ENCODE measurements at places on chromosomes 11 and 22. TPM values are rescaled to one million over a fixed set of nuclear protein-coding genes. Genes with fewer than 3 reads are reported as not detected.

SHANK2 gene
- 0.60 TPM for total RNA-seq

NCR3LG1 gene
- total RNA-seq = 2.6 TPM

SRPRA gene
- total RNA-seq = 176 TPM

MMP1 gene
- total RNA-seq = not detected

SMTNL1 gene
- total RNA-seq = not detected

UBQLNL gene
- total RNA-seq = 0.47 TPM

MOGAT2 gene
- total RNA-seq = 0.23 TPM

FJX1 gene
- not detected for total RNA-seq

OR2AG1 gene
- not detected for total RNA-seq

DYNC2H1 gene
- 3.1 TPM for total RNA-seq

PITPNM1 gene
- 167 TPM for total RNA-seq

OR51B5 gene
- total RNA-seq = 0.45 TPM

TEX54 gene
- total RNA-seq = not detected

IGLL1 gene
- total RNA-seq = 0.64 TPM

DMC1 gene
- total RNA-seq = 0.66 TPM

ZNRD2 gene
- total RNA-seq = 34.5 TPM

- H3K4me1 ChIP-seq = peaks cover 67% of the 10 kb centered on the region
- peak; percentile 55 for DNase-seq
- peak within 1 kb of the TSS; percentile 92 for H3K27ac ChIP-seq
- H3K27me3 ChIP-seq = no peaks in the 10 kb centered on the region
- H3K36me3 ChIP-seq = peaks cover 4% of the 10 kb centered on the region
Measured at GRCh38 chr11:67504950-67505581, at the start of gene PITPNM1. TSS of gene PITPNM1 (minus strand) at chr11:67505363. CDS start at chr11:67504180, 1,183 bp downstream.

- DNase-seq = peak; percentile 36
- H3K4me3 ChIP-seq = no peak overlapping the region
- H3K4me1 ChIP-seq = peaks cover 2% of the 10 kb centered on the region
- H3K27ac ChIP-seq = no peak overlapping the region
- H3K36me3 ChIP-seq = no peaks in the 10 kb centered on the region
Measured at GRCh38 chr11:77046060-77046501, 11.9 kb downstream of the B3GNT6 start.

DNA sequence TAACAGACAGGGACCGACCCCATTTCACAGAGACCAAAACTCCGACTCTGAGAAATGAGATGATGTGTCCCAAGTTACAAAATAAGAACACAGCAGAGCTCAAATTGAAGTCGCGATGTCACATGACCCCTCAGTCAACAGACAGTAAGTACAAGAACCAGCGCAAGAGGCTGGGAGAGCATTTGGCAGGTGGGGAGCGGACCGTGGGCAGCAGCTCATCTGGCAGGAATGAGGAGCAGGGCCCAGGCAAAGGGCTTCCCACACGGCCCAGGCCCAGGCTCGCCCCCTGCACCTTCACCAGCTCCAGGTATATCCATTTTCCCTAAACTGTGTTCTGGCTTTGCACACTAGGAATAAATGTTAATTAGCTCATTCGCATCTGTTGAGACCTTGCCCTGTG is 34.3 kb downstream of the SCUBE1 start:
- H3K36me3 ChIP-seq = no peaks in the 10 kb centered on the region
- DNase-seq = no peak
- H3K4me1 ChIP-seq = no peaks in the 10 kb centered on the region
- H3K27ac ChIP-seq = no peak overlapping the region

GRCh38 chr11:10407055-10407454 is 48.0 kb upstream of the AMPD3 start:
- no peaks in the 10 kb centered on the region for H3K27me3 ChIP-seq
- no peaks in the 10 kb centered on the region for H3K36me3 ChIP-seq
- H3K4me3 ChIP-seq = no peak overlapping the region

DNA sequence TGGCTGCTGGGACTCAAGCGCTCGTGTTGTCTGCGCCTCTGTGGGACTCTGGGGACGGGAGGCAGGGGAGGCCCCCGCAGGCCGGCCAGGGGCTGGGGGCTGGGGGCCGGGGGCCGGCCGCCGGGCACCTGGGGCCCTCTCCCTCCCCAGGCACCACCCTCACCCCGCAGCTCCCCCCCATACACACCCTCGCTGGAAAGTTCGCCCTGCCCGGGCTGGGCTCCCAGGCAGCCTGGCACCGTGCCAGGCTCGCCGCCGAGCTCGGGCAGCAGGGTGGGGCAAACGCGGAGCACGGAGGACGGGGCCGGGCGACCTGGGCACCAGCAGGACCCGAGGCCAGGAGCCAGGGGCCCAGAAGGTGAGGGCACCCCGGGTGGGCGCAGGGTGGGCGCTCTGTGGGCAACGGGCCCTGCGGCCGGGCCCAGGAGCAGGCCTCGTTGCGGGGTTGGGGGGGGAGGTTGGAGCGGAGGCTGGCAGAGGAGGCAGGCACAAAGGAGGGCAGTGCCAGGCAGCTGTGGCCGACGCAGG is 76.7 kb upstream of the WNT7B start:
- peak overlapping the region; percentile 78 for H3K27ac ChIP-seq
- peak overlapping the region; percentile 17 for H3K4me3 ChIP-seq
- no peaks in the 10 kb centered on the region for H3K27me3 ChIP-seq
- peak; percentile 39 for DNase-seq
- H3K4me1 ChIP-seq = no peaks in the 10 kb centered on the region

DNA sequence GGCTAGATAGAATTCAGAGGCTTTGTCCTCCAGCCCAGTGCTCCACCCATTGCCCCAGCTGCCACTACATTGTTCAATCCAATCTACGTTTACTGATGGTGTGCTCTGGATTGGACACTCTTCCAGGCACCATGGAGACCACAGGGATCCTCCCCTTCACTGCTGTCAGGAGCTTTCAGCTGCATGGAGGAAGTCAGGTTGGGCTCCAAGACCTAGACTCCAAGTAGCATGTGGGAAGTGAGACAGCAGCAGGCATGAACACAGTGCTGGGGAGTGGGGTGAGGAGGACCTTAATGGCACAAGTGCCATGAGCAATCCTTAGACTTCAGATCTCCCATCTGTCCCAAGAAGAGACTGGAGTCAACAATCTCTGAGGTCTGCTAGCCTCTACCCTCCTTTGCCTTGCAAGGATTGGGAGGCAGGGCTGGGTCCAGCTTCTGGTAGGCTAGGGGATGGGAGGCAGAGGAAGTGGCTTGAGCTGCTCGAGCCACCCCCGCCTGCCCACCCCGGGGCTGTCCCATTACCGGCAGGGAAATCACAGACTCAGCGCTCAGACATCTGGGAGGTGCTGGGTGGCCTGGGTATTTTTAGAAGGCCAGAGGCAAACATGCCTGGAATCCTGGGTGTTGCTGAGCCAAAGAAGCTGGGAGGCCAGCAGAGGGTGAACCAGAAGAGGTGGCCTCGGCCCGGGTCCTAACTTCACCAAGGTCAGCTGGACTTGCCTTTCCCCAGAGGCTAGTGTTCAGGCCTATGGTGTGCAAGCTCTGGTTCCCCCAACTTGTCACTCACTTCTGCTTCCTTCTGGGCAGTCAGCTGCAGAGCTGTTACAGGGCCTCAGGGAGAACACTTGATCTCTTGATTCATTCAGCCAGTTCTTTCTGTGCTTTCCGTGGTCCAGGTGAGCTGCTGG is 15.2 kb upstream of the FCHSD2 start:
- H3K36me3 ChIP-seq = no peaks in the 10 kb centered on the region
- H3K4me1 ChIP-seq = peaks cover 51% of the 10 kb centered on the region

DNA sequence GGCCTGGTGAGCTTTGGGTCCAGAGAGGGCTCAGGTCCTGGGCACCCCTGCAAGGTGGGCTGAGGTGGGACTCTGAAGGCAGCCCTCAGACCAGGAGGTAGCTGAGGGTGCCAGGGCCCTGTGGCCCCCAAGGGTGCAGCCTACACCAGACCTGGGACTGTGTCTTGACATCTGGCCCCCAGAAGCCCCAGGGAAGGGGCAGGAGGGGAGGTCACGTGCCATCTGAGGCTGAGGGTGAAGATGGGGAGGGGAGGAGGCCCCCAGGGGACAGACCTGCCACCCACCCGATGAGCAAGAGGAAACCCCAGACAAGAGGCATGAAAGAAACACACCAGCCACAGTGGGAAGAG is 520.2 kb downstream of the BRD1 start:
- no peak overlapping the region for H3K27ac ChIP-seq
- H3K27me3 ChIP-seq = peaks cover 51% of the 10 kb centered on the region
- no peaks in the 10 kb centered on the region for H3K36me3 ChIP-seq
- H3K4me1 ChIP-seq = peaks cover 8% of the 10 kb centered on the region

DNA sequence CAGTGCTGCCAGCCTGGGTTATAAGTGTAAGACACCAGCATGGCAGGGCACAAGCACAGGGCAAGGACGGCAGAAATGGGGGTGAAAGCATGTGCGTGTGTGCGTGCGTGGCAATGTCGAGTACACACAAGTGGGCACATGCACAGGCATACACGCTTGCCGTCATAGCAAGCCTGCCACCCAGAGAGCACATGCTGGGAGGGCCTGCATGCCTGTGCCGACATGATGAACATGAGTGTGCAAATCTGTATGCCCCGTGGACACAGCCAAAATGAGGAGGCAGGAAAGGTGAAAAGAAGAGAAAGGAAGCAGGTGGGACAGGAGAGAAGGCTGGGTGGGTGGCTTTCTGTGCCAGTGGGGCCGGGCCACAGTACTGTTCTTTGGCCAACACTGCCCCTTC is 62.9 kb downstream of the NECTIN1 start:
- DNase-seq = no peak
- H3K4me3 ChIP-seq = no peak overlapping the region
- H3K36me3 ChIP-seq = no peaks in the 10 kb centered on the region
- no peaks in the 10 kb centered on the region for H3K27me3 ChIP-seq

DNA sequence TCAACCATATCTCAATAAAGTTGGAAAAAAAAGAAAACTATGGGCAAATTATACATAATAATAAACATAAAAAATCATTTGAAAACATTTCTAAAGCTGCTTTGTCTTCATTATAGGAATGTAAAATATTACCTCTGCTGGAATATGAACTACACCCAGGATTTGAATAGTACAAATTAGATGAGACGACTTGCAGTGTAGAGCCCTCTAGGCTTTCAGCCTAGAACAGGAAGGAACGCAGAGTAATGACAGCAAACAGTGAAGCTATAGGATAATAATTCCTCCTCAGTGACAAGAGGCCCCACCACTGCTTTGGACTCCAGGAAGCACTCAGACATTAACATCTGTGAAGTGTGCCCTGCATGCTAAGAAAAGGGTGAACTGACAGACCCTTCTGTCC is 7.7 kb downstream of the OR2AG1 start:
- no peak overlapping the region for H3K27ac ChIP-seq
- no peaks in the 10 kb centered on the region for H3K4me1 ChIP-seq
- no peaks in the 10 kb centered on the region for H3K36me3 ChIP-seq
- DNase-seq = no peak

- H3K27ac ChIP-seq = no peak overlapping the region
- no peak for DNase-seq
- peaks cover 7% of the 10 kb centered on the region for H3K4me1 ChIP-seq
- no peaks in the 10 kb centered on the region for H3K27me3 ChIP-seq
- H3K4me3 ChIP-seq = no peak overlapping the region
- H3K36me3 ChIP-seq = peaks cover 16% of the 10 kb centered on the region
Measured at GRCh38 chr11:47466201-47466600, 17.3 kb upstream of the RAPSN start.

- DNase-seq = no peak
- no peaks in the 10 kb centered on the region for H3K36me3 ChIP-seq
- H3K4me3 ChIP-seq = no peak overlapping the region
- no peaks in the 10 kb centered on the region for H3K27me3 ChIP-seq
- no peak overlapping the region for H3K27ac ChIP-seq
- H3K4me1 ChIP-seq = no peaks in the 10 kb centered on the region
Measured at GRCh38 chr11:16026849-16027248, 329.5 kb downstream of the SOX6 start.

DNA sequence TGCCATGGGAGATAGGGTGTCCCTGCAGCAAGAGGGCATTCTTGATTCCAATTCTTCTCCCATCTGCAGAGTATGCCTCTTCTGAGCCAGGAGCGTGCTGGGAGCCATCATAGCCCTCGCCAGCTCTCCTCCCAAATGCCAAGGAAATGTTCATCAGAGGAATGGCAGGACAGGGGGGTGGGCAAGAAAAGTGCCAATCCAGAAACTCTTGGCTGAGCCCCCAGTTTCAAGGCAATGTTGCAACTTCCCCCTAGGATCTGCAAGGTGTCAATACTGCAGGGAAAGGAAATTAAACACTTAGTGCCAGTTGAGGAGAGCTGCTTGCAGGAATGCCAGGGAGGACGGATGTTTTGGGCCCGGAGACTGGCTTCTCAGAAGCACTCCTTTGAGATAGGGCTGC is 94.8 kb upstream of the PRDM11 start:
- H3K4me1 ChIP-seq = no peaks in the 10 kb centered on the region
- no peaks in the 10 kb centered on the region for H3K27me3 ChIP-seq
- H3K4me3 ChIP-seq = no peak overlapping the region
- H3K27ac ChIP-seq = no peak overlapping the region
- H3K36me3 ChIP-seq = no peaks in the 10 kb centered on the region
- DNase-seq = no peak

GRCh38 chr11:77175869-77176539 is 48.0 kb downstream of the MYO7A start:
- no peaks in the 10 kb centered on the region for H3K4me1 ChIP-seq
- no peaks in the 10 kb centered on the region for H3K36me3 ChIP-seq
- H3K4me3 ChIP-seq = no peak overlapping the region
- H3K27me3 ChIP-seq = peaks cover 7% of the 10 kb centered on the region

GRCh38 chr22:25127318-25127717 is 72.3 kb upstream of the CRYBB3 start:
- H3K27me3 ChIP-seq = no peaks in the 10 kb centered on the region
- no peak overlapping the region for H3K4me3 ChIP-seq
- no peaks in the 10 kb centered on the region for H3K36me3 ChIP-seq
- H3K27ac ChIP-seq = no peak overlapping the region
- H3K4me1 ChIP-seq = no peaks in the 10 kb centered on the region

DNA sequence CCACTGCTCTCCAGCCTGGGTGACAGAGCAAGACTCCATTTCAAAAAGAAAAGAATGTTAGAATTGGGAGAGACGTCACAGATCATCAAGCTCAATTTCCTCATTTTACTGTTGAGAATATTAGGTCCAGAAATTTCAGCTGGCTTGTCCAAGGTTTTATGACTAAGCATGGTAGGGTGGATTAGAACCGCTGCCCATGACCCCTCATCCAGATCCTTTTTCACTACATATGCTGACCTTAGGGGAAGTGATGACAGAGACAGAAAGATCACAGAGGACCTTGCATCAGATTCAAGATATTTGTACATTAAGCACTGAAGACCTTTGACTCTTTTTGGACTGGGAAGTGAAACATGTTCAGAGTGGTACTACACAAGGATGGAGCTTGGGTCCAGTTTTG is 134.5 kb downstream of the ADAMTS15 start:
- H3K4me1 ChIP-seq = no peaks in the 10 kb centered on the region
- no peak for DNase-seq
- H3K27me3 ChIP-seq = no peaks in the 10 kb centered on the region
- no peak overlapping the region for H3K27ac ChIP-seq

- DNase-seq = peak; percentile 85
- peaks cover 2% of the 10 kb centered on the region for H3K27me3 ChIP-seq
- peaks cover 8% of the 10 kb centered on the region for H3K4me1 ChIP-seq
Measured at GRCh38 chr11:66543263-66544107, 2.4 kb downstream of the ZDHHC24 start.

DNA sequence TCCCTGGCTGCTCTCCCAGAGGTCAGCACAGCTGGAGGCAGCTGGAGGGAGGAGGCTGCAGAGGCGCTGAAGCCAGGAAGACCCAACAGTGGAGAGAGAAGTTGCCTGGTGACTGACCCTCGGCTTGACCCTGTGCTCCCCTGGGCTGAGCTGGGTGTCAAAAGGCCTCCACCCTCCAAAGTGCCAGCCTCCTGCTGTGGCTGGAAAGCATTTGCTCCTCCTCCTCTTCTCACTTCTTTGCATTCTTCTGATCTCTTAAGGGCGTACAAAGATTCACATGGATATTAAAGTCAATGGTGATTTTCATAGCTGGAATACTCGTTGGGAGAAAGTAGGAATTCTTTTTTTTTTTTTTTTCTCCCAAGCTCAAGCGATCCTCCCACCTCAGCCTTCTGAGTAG is 91.7 kb downstream of the MED15 start:
- no peaks in the 10 kb centered on the region for H3K36me3 ChIP-seq
- H3K4me1 ChIP-seq = no peaks in the 10 kb centered on the region
- no peak overlapping the region for H3K27ac ChIP-seq
- no peak for DNase-seq
- no peaks in the 10 kb centered on the region for H3K27me3 ChIP-seq

All from T-cell (primary cell).